ENCODE measurements at places on chromosomes 2 and 18.

GRCh38 chr2:20148923-20149702 lies 75.8 kb downstream of the SDC1 start:
- no peak for DNase-seq

GRCh38 chr2:189116087-189116486 lies 63.5 kb downstream of the COL5A2 start:
- DNase-seq = no peak

DNA sequence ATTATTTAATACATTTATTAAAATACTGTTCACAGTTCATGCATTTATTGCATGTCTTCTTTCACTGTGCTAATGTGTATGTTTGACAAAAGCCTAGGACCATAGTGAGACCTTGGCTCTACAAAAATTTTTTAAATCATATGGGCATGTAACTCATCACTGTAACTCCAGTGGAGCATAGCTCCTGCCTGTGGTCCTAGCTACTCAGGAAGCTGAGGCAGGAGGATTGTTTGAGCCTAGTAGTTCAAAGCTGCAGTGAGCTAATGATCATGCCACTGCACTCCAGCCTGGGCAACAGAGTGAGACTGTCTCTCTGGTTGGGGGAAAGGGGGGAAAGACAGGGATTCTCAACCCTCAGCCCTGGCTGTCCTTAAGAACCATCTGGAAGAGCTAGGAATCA lies 137.8 kb downstream of the PRKCE start:
- no peak for DNase-seq

GRCh38 chr2:22998359-22998758 lies 386.6 kb upstream of the KLHL29 start:
- no peak for DNase-seq

- no peak for DNase-seq
Observed at GRCh38 chr2:145760781-145761649, 1241.1 kb upstream of the ZEB2 start.

DNA sequence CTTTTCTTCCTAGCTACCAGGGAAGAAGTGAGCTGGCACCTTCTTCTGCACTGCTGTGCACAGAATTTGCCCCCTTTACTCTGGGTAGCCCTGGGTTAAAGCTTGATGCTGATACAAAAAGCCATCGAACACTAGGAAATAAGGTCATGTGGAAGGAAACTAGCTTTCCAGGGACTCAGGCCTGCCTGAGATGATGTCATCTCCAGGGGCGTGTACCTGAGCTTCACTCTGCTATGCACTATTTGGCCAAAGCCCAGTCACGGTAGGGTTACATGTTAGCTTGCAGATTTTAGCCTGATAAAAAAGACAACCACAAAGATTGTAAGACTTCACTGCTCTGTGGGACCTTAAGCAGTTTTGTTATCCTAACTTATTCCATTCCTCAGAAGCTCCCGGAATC lies 20.4 kb downstream of the EDAR start:
- DNase-seq = no peak

DNA sequence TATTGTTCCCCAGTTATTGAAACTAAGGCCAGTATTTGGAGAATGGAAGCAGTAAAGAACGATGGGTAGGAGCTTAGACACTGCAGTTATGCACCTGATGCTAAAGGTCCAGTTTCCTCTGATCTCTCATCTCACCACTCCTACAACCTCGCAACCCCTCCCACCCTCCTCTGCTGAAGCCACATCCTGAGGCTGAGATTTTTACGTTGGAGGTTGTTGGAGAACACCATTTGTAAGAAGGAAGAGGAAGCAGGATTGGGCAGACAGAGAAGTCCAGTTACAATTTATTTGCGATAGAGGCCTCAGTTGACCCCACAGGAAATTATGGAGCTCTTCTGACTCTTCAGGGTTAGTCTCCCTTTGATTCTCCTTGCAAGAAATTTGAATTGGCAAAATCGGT lies 54.3 kb upstream of the NDUFV2 start:
- no peak for DNase-seq

- DNase-seq = no peak
Observed at GRCh38 chr2:187124529-187124928, 275.6 kb upstream of the ZSWIM2 start.

DNA sequence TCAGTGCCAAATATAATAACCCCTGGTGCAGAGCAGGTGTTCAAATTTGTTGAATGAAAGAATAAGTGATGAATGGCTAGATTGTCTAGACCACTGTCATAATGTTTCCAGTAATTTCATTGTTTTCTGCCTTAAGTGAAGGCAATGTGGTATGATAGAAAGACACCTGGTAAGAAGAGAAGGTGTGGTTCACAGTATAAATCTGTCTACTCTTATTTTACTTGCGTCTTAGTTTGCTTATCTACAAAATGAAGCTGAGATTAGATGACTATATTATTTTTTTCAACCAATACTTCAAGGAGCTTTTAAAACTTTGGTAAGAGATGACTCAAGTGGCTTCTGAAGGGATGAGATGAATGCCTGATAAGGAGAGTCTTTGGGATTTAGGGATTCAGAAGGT lies 788.4 kb downstream of the EPHA4 start:
- DNase-seq = no peak

GRCh38 chr2:44843641-44844310 lies 97.7 kb upstream of the SIX3 start:
- DNase-seq = no peak

GRCh38 chr2:174597009-174597344 lies 627 bp downstream of the WIPF1 start:
- DNase-seq = no peak

- no peak for DNase-seq
Observed at GRCh38 chr2:96301865-96302264, 3.5 kb downstream of the SNRNP200 start.

DNA sequence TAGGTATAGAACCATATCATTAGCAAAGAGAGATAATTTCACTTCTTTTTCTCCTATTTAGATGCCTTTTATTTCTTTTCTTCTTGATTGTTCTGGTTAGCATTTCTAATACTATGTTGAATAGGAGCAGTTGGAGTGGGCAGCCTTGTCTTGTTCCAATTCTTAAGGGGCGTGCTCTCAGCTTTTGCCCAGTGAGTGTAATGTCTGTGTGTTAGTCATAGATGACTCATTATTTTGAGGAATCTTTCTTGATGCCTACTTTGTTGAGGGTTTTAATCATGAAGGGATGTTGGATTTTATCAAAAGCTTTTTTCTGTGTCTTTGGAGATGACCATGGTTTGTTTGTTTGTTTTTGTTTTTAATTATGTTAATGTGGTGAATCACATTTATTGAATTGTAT lies 1453.1 kb upstream of the SLC39A10 start:
- no peak for DNase-seq

DNA sequence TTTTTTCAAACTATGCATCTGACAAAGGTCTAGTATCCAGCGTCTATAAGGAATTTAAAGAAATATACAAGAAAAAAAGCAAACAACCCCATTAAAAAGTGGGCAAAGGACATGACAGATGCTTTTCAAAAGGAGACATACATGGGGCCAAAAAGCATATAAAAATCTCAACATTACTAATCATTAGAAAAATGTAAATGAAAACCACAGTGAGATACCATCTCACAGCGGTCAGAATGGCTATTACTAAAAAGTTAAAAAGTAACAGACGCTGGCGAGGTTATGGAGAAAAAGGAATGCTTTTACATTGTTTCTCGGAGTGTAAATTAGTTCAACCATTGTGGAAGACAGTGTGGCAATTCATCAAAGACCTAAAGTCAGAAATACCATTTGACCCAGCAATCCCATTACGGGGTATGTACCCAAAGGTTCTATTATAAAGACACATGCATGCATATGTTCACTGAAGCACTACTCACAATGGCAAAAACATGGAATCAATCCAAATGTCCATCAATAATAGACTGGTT lies 643.1 kb upstream of the LRRTM1 start:
- DNase-seq = no peak

DNA sequence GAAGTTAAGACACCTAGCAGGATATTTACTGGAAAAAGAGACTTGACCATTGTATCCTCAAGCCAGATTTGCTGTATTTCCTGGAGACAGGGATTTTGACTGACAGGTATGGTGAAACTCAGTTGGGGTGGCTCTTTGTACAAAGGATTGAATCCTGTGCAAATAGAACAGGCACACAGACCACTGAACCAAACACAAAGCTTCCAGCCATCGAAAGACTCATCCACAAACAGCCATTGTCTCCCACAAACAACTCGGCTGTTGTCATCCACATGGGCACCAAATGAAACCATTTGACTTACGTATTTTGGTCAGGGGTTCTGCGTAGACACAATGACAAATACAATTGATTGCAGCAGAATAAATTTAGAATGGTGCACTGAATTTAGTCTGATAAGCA lies 15.9 kb downstream of the RNF152 start:
- no peak for DNase-seq

DNA sequence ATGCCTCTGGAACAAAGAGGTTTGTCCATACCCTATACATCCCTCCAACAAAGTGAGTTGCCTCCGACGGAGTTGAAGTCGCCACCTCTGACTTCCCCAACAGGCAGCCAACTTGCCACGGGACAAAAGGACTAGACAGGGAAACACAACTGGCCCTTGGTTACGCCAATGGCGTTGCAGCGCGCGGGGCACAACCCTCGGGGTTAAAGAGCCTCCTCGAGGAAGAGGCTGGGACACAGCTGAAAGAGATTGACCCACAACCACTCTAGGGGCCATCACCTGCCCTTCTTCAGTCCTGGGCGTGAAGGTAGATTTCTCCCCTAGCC lies 545 bp downstream of the GTF3C2 start:
- peak; percentile 37 for DNase-seq

GRCh38 chr2:41540272-41540998 lies 507.4 kb upstream of the PKDCC start:
- no peak for DNase-seq

GRCh38 chr2:8682719-8683667 lies 1.1 kb downstream of the ID2 start:
- DNase-seq = peak; percentile 30

GRCh38 chr2:181305301-181306123 lies 151.7 kb upstream of the ITGA4 start:
- no peak for DNase-seq

DNA sequence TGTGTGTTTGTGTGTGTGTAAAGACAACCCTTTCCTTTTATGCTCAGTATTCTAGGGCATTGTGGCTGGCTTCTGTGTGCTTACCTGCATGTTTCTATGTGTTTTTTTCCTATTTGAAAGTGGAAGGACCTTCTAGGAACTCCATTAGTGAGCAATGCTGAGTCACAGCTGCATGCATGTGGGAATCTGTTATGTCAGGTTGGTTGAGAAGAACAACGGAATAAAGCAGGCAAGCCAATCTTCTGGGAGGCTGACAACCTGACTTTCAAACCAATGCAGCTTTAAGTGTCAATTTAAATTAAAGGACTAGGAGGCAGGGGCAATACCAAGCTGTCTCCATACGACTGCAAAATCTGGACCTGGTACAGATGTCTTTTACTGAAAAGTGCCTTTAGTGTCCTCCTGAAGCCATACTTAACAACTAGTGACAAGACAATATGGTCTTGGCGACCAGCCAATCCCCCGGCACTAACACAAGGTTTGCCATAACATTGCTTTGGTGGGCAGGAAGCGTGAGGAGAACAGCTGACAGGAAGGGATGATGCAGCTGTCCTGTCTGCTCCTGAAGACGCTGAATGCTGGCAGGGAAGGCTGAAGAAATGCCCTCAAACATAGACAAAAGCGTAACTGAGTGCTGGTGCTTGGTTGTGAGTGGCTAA lies 514.7 kb upstream of the CDH7 start:
- DNase-seq = no peak

- DNase-seq = no peak
Observed at GRCh38 chr2:181585732-181586131, 71.2 kb downstream of the CERKL start.

DNA sequence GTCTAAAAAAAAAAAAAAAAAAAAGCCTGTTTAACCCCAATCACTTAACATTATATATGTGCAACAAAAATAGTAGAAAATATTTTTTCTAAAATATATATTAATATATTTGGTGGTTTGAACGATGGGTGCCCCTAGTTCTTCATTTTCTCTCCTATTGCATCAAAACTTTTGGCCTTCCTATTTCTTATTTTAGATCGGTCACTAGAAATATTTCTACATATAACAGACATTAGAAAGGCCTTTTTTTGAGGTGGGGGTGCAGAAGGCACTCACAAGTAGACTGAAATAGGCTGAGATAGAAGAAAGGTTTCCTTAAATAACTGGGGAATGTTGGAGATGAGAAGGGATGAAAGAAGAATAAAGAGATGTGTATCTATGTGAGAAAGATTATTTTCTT lies 49.3 kb upstream of the AP1S3 start:
- no peak for DNase-seq

- no peak for DNase-seq
Observed at GRCh38 chr2:39919511-39920306, 140.7 kb upstream of the THUMPD2 start.

DNA sequence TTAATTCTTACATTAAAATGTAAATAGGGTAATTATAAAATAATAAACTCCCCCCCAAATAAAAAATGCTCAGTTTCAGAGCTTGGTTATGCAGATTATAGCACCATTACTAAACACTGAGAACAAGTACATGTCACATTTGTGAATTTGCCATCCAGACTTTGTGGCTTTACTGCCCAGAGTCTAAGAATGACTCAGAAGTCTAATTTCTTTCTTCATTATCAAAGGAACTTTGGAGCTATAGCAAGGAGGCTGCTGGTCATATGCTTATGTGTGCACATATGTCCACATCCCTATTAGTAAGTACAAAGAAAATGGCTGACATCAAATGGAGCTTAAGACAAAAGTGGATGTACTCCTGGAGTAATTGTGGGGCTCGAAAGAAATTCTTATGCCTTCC lies 248.5 kb upstream of the SESTD1 start:
- no peak for DNase-seq

DNA sequence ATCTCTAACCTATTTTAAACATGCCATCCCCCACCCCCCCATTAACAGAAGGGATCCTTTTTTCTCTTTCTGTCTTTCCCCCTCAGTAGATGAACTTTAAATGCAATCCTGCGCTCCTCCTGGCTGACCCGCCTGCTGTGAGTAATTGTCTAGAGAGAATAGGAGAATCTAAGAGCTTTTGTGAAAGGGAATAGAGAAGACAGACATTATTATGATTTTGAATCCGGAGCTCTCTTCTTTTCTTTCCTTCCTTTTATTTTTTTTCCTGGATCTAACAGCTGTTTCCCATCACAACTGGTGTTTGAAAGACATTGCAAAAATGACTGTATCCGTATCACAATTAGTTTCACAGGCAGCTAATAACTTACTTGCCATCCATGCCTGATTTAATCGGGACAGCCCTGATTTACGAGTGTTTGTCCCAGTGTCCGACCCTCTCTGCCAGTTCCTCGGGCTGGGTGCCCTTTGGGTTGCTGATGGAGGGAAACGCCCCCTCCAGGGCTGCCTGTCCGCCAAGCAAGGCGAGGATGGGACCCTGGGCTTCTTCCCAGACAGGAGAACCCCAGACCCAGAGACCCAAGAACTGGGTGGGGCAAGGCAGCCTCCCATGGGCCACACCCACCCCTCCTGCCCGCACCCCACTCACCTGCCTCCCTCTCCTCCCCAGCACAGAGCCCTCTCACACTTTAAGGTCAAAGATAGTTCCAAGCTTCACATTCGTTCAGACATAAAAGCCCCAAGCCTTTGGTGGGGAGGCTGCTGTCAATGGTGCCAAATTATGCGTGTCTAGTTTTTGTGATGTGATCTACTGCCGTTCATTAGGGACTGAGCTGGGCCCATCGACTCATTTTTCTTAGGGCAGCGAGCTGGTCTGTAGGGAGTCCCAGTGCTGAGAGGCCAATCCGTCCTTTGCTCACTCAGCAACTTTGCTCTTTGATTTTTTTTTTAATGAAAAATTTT lies 231.7 kb downstream of the ZNF516 start:
- no peak for DNase-seq

- DNase-seq = no peak
Observed at GRCh38 chr2:34912084-34912483, 1313.0 kb upstream of the FAM98A start.

Measured in T-helper 17 cell (primary cell).